Activated effector memory CD4-positive, alpha-beta T cell treated with anti-CD3 and anti-CD28 coated beads, Interleukin-2, amount 50 U/mL, for 16 hours (primary cell): ENCODE measurements at places on chromosomes 11 and 22.

DNA sequence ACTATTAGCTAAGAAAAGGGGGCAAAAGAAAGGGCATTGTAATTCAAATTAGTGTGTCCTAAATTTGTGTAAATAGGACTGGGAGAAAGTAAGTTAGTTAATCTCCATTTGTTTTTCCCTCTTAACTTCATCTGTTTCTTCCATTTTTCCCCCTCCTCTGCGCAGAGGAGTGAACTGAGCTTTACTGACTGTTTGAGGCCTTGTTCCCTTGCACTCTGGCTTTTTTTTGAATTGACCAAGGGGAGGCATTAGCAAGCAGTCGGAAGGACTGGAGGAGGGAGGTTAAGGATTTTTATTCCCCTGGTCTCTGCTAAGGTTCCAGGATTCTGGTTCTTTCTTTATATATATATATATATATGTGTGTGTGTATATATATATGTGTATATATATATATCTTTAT is 15.2 kb upstream of the FANCF start:
- no peak for DNase-seq

DNA sequence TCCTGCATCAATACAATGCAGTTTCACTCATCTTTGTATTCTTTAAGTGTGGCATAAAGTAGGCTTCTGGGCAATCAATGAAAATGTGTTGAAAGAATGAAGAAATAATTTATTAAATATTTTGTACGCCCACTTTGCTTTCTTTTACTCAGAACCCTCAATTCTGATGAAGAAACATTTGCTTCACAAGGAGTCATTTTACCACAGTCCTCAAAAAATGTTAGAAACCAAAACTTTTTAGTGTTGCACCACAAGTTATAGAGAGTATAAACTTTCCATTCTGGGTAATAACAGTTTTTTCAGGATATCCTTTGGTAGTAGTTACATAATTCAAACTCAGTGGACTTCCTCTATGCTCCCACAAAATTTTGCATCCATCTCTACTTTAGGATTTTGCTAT is 360.5 kb downstream of the DLG2 start:
- DNase-seq = no peak

DNA sequence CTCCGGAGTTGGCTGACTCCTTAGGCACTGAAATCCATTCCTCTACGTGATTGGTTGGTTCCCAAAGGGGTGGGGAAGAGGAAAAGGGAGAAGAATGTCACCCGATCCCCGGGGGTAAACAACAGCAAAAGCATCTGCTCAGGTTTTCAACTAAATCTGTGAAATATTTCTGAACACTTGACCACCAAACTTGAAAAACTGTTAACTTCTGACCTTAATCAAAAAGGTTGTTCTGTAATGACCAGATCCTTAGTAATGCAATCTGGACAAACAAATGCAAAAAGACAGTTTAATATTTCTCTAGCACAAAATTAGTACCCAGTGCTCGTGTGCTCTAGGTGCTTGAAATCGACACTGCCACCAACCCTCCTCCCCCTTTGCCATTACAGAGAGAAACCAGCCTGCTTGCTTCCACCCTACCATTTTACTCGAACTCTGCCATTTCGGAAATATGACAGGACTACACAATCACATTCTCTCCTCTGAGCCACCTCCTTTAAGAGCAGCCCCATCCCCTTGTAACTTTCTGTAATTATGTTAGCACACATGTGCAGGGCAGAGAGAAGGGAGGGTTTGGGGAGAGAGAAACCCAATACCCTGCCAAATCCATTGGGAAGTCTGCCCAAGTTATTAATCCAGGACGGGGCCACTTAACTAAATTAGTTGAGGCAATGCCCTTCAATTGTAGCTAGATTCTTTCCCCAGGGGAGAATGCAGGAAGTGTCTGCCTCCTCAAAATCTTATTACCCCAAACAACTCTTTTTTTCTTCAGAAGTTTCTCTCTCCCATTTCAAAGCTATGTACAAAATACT is 113.8 kb downstream of the RBFOX2 start:
- no peak for DNase-seq

GRCh38 chr22:17664414-17665055 is 26.0 kb downstream of the BCL2L13 start:
- no peak for DNase-seq

GRCh38 chr22:19287889-19288288 is 3.6 kb downstream of the CLTCL1 start:
- DNase-seq = no peak

GRCh38 chr11:76838678-76839068 is 22.0 kb upstream of the ACER3 start:
- no peak for DNase-seq

DNA sequence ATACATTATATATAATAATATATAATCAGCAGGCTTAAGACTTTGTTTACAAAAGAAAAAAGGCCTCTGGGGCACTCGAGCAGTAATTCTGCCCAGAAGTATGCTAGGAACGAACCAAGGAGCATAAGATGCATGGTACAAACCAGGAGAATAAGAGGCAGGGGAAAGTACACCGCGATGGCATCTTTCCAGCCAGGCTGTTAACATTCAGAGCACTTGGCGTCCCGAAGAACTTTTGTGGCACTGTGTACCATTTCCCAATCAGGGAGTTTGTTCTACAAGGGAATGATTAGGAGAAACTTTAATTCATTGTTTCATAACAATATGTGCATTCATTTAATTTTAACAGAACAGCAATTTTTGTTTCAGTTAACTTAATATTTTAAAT is 125.1 kb downstream of the WT1 start:
- DNase-seq = no peak

DNA sequence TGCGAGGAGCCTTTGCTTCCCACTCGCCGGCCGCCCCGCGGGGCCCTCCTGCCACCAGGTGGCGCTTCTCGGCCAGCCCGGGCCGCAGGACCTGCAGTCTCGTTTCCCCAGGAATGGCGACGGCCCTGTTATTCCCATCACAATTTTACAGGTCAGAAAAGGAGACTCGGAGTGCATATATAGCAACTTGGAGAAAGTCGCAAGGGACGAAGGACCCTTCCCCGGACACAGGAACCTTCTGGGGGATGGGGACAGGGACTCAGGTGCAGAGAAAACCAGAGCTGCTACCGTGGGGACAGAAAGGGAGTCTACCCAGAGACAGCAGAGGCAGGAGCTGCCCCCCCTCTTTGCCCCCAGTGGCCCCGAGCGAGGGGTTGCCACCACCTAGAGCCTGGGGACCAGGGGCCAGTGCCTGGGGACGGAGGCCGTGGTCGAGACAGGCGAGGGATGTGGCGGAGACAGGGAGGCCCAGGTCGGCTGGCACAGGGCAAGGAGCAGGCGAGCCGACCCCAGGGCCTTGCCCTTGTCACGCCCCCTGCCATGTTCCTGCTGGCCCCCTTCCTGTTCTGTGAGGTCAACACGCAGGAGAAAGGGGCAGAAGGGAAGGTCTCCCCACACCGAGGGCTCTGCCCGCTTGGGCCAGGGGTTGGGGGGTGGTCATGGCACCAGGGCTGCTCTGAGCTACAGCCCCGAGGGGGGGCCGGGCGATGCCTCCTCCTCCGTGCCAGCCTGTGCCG is 3.5 kb upstream of the KRTAP5-6 start:
- DNase-seq = peak; percentile 91

GRCh38 chr11:30717641-30718040 is 131.5 kb upstream of the MPPED2 start:
- no peak for DNase-seq

DNA sequence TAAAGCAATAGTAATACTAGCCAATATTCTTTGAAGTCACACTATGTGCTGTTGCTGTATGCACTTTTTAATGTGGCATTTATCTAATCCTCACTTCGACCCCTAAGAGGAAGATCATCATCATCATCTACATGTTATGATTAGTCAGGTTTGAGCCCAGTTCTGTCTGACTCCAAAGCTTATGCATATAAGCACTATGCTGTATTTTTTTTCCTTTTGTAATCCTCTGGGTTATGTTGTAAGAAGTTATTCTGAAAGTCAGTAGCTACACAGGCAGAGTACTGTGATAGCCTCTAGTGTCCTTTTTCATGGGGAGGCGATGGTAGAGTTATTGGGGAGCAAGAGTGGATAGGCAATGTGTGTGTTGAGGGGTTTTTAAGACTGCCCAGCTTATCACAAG is 11.1 kb downstream of the MMP20 start:
- no peak for DNase-seq

- no peak for DNase-seq
These were observed 15.8 kb downstream of the THAP12 start for GRCh38 chr11:76365038-76365679.

- no peak for DNase-seq
These were observed 19.3 kb upstream of the TMPRSS5 start for GRCh38 chr11:113725407-113725806.

GRCh38 chr11:48088682-48089050 is 108.3 kb downstream of the PTPRJ start:
- no peak for DNase-seq
